ENCODE measurements at places on chromosomes 1 and 21.
A peak's percentile ranks its signal among the peaks of the same experiment; 100 is the strongest.

- no peak for DNase-seq
Measured at GRCh38 chr1:12448746-12449177, 169.2 kb downstream of the DHRS3 start.

- no peak for DNase-seq
Measured at GRCh38 chr1:152466217-152466616, 44.4 kb upstream of the LCE5A start.

- DNase-seq = no peak
Measured at GRCh38 chr1:47471163-47471562, 33.3 kb downstream of the FOXD2 start.

- DNase-seq = no peak
Measured at GRCh38 chr1:237760951-237761350, 129.8 kb downstream of the ZP4 start.

DNA sequence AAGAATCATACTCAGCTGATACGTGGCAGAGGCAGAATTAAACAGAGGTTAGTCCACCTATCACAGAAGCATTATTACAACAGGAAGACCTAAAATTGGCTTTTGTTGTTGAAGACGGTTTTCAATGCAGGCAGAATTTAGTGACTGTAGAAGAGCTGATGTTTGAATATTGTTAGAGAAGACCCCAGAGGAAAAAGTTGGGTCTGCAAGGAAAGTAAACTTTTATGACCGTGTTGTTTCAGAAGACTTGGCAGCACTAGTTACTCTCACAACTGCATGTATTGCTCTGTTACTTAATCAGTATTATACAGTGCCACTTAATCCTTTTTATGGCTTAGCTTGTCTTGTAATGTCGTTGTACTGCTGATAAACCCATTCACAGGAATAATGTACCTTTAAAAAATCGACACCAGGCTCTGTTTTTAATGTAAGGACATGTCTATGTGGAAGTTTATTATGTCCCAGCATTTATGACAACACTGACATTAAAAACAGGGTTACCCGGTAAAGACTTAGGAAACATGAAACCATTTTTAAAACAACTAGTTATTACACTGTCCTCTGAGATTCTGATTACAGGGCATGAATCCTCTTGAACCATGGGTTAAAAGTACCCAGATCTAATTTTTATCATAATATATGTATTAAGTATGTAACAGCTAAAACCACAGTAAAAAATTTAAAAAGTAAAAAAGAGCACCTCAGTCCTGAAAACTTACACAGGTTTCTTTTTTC is 235.4 kb downstream of the TTLL7 start:
- no peak for DNase-seq

- DNase-seq = no peak
Measured at GRCh38 chr1:43241413-43241836, 28.4 kb upstream of the TMEM125 start.

DNA sequence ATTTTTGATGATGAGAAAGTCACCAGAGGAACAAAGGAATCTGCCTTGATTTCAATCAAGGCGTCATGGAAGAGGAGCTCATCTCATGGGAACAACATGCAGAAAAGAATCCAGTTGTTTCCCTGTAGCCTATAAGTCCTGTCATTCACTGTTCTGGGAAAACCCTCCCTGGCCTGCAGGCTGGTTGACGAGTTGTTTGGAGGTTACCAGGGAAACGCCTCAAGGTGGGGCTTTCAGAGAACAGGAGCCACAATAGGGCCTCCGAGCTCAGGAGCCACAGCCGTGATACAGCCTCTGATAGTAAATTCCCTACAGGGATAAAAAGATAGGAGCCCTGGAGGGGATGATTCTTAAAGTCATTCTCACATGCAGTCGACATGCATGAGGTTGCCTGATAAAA is 135.2 kb downstream of the PSMG1 start:
- DNase-seq = peak; percentile 77

- DNase-seq = no peak
Measured at GRCh38 chr21:31893851-31894415, 21.1 kb downstream of the HUNK start.

DNA sequence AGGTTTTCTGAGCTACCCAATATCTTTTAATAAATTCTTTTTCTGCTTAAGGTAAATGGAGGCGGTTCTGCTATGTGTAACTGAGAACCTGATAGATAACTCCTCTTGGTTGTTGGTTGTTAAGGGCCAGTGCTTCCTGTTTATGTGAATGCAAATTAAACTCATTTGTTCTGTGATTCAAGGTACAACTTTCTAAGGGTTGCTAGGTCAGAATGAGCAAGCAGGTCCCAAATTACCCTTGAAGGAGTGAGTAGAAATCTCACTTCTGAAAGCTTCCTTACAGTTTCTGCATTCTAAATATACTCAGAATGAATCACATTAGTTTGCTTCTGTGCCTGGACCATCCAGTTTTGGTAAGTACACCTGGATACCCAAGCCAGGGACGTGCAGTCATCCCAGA is 15.5 kb upstream of the FAM78B start:
- no peak for DNase-seq

GRCh38 chr1:109946511-109946910 is 35.9 kb downstream of the CSF1 start:
- no peak for DNase-seq

GRCh38 chr1:234132795-234133194 is 228.3 kb downstream of the SLC35F3 start:
- DNase-seq = no peak

DNA sequence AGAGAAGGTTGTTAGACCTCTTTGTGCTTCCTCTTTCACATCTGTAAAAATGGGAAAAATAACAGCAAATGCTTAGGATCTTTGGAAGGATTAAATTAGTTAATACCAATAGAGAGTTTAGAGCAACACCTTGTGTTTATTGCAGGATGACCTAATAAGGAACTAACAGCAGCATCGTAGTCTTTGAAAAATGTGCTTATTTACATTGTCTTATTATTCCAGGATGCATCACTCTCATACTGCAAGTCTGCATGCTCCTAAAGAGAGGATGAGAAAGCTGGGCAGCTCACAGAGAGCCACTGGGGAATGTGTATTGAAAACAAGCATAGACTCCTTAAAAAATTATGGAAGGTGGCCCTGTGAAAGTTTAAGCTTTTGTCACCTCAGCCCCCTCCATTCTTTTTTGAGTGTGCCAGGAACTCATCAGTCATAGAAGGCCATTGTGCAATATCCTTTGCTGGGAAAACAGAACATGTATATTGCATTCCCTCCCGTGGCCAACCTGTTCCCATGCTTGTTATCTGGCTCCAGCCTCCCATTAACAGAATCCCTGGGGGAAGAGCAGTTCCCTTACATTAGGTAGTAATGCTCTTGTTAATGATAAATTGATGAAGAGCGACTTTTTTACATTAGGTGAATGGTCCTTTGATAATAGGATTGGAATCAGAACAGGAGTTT is 180.7 kb downstream of the ZNF326 start:
- DNase-seq = no peak

- peak; percentile 88 for DNase-seq
Measured at GRCh38 chr1:63691701-63692425, 82.0 kb upstream of the ROR1 start.

DNA sequence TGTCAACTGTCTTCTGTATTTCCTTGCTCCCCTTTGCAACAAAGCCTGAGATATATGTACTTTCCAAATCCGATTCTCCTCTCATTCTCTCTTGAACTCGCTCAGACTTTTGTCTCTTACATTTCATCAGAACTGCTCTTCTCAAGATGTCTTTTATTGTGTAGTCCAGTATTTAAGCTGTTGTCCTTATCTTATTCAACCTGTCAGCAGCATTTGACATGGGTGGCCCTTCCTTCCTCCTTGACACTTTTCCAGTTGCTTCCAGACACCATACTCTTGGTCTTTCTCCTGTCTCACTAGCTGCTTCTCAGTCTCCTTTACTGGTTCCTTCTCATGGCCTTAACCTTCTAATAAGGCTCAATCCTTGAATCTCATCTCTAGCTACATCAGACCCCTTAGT is 47.0 kb downstream of the TSNAX start:
- DNase-seq = no peak

DNA sequence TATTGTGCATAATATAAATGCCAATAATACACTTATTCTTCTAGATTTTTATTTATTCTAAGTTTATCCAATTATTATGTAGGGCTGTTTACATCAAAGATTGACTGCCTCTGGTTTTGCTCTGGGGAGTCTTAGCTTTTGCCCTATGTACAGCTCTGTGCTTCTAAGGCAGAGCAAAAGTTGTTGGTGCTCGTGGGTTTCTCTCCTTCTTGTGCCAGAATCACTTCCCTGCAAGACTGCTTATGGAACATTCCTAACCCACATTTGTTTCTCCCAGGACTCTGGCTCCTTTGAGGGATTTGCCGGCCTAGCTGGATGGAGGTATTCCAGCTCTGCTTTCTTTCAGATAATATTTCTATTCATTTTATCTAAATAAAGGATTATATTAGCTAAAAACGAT is 849.1 kb downstream of the USP25 start:
- no peak for DNase-seq

DNA sequence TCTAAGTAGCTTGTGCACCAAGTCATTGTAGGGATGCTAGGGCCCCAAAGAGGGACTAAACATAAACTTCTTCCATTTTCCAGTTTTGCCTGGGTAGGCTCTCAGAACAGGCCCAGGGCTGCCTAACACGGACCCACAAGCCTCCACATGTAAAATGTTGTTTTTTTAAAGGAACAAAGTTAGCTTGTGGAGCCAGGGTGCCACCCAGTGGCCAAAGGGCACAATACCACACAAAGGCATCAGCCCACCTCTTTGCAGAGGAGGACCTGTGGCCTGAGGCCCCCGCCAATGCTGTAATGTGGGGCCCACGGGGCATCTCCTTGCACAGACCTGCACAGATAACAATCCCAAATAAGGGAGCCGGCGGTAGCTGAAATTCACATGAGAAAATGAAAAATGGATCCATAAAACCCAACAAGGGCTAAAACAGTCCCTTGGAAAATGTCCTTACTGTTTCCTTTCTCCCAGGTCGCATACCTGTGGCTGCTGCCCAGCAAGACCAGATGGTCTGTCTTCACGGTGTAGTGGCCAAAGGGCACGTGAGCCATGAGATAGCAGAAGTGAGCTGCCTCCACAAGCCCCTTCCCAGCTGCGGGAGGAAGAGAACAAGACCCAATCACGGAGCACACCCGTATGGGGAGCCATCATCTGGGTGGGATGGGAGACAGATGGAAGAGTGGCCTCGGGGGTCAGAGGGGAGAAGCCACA is 23.8 kb downstream of the SEC16B start:
- DNase-seq = peak; percentile 54

DNA sequence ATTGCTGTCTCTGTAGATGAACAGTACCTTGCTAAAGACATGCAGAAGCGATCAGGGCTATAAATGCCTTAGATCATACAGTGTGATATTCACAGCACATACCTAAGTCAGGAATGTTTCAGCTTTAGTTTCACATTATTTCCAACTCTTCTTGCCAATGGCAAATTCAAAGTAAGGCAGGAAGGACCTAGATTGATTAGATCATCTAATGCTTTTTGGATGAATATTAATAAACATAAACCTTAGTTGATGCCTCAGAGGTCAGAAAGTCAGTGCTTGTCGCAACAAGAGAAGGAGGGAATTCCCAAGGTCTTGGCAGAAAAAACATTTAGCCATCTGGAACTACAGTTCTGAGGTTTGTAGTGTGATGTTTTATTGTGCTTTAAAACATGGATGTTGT is 122.3 kb downstream of the TNFSF18 start:
- no peak for DNase-seq

- no peak for DNase-seq
Measured at GRCh38 chr1:154960446-154961136, 991 bp downstream of the PYGO2 start.

DNA sequence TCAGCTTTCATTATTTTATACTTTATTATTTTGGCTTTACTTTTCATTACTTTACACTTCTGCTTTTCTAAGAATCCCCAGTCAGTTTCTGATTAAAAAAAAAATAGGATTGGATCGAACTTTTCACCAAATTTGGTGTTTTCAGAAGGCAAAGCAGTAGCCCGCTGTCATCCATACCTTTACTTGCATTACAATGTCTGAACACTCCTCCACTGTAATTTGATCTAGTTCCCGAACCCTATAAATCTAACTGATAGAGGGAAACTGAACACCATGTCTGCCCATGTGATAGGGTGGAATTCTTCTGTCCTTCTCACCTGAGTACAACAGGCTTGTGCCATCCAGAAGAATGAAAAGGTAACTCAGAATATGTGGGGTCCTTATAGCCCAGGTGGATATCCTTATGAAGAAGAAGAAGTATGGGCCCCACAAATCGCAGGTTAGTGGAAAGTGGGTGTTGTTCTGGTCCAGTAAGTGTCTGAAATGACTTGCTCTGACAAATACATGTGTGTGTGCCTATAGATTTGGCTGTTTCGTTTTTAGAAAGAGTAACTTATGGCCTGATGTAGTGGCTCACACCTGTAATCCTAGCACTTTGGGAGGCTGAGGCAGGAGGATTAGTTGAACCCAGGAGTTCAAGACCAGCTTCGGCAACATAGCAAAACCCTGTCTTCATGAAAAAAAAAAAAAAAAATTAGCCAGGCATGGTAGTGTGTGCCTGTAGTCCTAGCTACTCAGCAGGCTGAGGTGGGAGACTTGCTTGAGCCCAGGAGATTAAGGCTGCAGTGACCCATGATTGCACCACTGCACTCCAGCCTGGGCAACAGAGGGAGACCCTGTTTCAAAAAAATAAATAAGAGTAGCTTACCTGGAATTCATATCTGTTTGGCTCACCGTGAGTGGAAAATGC is 26.6 kb upstream of the CDC14A start:
- peak; percentile 23 for DNase-seq

DNA sequence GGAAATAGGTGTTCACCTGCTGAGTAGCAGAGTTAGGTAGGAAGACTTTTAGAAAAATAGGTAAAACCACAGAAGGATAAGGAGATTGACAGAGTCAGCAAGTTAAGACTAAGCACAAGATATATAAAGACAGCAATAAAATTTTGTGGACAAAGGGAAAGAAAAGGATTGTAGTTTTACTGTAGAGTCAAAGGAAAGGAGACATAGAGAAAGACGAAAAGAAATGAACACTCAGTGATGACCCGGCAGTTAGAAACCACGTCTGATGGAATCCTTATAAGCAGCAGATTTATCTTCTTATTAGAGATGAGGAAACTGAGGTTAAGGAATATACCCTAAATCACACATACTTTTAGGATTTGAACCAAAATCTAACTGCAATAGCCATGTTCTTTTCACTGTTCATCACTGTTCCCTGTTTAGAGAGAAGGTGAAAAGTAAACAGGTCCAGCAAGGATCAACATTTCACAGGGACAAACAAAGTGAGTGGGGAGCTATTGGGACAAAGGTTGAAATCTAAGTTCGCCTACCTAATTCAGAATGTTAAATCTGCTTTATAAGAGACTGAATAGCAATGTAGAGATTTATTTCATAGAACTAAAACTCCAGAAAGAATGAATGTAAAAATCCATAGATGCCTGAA is 6.8 kb downstream of the FRRS1 start:
- DNase-seq = no peak

Measured in urinary bladder (tissue), 4 donors.